ENCODE measurements at places on chromosomes 13 and 19.

DNA sequence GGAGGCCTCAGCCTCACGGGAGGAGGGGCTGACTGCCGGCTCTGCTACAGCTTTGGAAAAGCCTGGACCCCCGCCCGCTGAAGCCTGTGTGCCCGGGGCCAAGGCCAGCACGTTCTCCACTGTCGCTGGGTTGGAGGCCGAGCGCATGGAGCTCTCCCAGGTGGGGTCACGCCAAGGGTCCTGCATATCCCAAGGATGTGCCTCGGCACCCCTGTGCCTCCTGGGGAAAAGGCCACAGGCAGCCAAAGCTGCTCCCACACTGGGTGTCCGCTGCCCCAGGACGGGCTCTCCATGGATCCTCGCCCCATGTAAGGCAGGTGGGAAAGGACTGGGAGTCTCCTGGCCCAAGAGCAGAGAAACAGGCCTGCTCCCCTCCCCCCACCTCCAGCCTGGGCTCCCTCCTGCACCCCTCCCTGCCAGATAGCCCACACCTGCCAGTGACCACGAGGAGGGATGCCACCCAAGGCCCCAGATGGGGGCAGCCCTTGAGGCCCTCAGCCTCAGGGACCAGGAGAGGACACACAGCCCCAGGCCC lies 64.0 kb downstream of the MLLT1 start:
- DNase-seq = no peak

DNA sequence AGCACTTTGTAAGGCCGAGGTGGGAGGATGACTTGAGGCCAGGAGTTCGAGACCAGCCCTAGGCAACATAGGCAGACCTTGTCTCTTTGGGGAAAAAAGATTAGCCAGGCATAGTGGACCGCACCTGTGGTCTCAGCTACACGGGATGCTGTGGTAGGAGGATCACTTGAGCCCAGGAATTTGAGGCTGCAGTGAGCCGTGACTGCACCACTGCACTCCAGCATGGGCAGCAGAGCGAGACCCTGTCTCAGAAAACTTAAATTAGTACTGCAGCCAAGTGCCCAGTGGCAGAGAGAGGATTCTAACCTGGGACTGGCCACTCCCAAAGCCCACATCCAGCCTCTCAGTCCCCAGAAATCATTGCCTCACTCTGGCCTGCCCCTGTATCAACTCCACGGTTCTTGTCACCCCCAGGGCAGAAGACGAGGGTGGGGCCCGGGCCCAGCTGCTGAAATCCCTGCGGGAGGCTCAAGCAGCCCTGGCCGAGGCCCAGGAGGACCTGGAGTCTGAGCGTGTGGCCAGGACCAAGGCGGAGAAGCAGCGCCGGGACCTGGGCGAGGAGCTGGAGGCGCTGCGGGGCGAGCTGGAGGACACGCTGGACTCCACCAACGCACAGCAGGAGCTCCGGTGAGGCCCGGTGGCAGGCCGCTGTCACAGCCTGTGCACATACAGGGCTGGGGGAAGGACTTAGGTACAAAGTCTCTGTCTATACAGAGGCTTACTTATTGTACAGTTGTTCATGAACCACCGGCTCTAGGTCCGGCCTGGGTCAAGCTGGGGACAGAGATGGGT lies 53.4 kb downstream of the KCNC3 start:
- no peak for DNase-seq

DNA sequence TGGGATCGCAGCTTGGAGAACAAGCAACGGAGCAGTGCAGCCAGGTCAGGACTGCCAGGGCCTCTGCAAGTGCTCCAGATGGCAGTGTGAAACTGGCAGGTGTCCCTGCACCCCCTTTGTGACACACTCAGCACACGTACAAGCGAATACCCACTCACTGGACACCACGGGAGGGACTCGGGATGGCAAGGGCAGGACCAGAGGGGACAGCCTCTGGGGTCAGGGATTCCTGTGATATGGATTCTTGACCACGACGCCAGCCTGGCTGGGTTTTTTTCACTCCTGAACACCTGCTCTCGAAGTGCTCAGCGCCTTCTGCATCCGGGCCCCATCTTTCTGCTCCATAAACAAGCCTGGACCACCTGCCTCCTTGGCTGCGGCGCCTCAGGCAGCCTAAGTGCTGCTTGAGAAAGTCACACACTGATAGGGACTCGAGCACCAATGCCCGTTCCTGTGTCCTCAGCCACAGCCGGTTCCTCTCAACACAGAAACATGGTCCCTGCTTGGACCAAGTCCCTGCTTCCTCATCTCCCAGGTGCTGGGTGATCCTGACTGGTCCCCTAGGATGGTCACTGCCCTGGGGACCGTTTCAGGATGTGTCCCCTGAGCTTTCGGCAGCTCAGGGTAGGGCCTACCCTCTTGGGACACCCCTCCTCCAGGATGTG lies 22.0 kb downstream of the ELAVL1 start:
- no peak for DNase-seq

DNA sequence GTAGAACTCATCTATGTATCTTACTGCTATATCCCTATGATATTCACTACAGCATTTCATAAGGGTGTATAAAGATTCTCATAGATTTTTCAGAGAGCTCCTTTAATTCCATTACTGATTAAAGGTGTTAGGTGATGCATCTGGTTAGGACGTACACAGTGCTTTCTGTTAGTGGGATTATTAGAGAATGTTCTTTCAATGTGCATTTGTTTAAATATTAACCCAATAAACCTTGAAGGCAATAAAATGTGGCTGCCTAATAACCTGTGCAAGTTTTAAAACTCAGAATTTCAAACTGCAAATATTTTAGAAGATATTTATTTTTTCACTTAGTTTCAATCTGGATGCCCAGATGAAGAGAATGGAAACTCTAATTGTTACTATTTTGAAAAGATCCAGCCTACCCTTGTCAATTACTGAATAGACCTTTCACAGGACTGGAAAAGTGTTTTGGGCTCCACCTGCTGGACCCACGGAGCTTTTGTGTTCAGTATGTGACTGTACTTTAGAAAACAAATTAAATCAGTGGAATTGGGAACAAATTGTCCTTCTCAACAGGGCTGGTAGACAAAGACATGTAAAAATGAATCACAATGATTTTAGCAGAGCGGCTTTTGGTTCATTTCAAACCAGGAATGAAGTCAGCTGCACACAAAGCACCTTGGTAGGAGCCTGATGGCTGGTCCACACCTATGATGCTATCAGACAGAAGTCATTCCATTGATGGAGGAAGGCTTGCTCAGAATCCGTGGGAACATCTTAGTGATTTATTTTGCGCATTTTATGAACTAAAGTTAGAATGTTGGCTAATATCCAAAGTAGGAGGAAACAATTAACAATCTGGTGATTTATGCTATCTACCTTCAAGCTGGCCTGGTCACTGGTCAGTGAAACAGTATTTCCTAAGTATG lies 89.4 kb upstream of the RAP2A start:
- DNase-seq = peak; percentile 63

DNA sequence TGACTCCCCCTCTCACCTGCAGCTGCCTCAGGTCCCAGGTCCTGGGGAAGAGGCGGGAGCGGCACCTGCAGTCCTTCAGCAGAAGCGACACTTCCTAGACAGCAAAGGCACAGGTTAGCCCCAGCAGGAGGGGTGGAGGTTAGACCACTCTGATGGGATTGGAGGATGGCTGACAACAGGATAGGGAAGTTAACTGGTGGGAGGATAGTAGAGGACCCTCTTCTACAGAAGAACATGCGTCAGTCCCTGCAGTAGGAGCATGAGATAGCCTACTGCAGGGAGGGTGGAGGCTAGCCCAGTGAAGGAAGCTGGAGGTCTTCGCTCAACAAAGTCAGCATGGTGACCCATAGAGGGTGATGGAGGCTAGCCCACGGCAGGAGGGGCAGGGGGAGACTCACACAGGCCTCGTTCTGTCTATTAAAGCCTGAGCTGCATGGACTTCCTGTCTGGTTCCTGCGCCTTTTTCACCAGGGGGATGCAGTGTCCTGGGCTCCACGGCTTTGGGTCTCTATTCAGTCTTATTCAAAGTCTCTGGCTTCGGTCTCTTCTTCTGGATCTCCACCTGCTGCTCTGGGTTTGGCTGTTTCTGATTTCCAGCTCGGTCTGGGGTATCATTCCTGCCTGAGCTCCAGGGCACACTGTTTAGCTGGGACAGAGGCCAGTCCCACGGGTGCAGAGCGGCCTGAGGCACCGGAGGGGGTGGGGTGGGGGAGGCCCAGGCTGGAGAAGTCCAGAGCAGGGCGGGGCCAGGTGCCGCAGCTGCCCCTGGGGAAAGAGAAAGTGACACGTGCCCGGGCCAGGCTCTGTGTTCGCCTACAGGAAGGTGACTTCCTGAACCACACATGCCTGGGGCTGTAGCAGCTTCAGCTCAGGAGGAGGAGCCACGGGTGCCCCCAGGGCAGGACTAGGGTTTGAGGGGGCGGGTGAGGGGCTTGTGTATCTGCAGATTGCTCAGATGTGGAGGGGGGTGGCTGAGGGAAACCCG lies 7.3 kb downstream of the IFNL3 start:
- DNase-seq = no peak

- DNase-seq = no peak
Observed at GRCh38 chr19:7355151-7355820, 6.5 kb downstream of the ARHGEF18 start.

DNA sequence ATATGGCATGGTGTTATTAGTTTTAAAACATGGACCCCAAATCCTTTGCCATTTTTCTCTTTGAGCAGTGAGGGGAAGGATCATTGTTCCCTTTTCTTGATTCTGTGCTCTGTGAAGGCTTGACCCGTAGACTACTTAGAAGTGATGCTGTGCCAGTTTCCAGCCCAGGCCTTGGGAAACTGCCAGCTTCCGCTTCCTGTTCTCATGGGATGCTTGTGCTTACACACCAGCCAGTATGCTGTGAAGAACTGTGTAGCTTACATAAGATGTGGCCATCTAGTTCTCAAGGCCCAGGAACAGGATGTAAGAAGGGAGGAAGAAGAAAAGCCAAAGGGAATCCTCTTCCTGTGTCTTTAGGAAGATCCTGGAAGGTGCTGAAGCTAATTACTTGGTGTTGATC lies 180.9 kb downstream of the PCCA start:
- DNase-seq = no peak

DNA sequence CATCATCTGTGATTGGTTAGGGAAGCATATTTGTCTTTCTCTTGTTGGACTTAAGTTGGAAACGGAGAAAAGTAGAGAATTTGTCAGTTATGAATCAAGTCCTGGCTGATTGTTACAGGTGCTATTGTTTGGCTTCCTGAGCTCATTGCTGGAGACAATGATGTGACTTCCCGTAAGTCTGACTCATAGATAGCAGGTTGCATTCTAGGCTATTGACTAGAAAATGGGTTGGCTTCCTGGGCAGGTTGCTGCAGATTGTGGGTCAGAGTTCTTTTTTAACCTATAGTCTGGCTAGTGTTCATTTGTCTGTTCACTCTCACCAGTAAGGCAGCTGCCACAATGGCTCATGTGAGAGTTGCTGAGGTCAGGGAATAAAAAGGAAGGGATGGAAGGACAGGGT lies 101.5 kb downstream of the CCNA1 start:
- DNase-seq = no peak

GRCh38 chr13:105518086-105518485 lies 1017.4 kb downstream of the EFNB2 start:
- DNase-seq = no peak

DNA sequence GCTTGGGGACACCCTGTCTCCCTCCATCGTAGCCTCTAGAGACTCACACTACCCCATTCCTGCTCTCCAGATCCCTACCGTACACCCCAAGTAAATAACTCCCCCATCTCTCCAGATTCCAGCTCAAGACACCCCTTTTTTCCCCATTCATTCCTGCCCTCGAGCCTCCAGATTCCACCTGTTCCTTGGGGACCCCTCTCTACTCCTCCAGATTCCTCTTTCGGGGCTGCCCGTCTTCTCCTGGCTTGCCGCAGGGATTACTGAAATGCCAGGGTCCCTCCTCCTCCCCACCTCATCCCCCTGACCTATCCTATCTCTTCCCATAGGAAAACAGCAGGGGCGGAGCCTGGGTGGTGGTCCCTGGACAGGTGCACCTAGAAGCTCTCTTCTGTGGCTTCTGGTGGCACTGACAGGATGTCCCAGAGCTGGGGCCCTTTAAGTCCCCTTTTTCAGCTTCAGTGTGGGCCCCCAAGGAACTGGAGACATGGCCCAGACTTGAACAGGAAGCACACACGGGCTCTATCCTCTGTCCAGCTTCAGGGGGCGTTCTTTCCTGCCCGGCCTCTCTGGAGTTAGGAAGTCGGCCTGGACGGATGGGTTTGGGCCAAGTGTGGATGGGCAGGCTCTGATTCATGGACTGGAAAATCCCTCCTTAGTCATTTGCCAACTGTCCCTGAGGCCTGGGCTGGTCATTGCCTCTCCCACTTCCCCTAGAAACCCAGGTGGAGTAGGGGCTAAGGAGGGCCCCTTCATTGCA lies 1.2 kb downstream of the ZSWIM4 start:
- no peak for DNase-seq

DNA sequence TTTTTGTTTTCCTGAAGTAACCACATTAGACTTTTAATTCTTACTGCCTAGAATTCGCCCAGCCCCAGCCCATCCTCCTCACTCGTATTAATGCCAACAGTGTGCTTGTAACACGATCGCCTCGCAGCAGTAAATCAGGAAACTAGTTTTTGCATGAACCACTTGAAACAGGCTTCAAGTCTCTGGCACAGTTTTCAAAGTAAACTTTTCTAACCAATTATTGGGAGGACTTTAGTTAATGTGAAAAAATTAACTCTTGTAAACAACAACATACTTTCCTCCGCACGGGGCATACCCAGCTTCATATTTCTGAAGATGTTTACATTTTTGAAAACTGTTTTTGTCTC lies 39.2 kb downstream of the TNFRSF19 start:
- DNase-seq = no peak

- no peak for DNase-seq
Observed at GRCh38 chr19:38333245-38333644, 2.4 kb upstream of the CATSPERG start.

- DNase-seq = peak; percentile 8
Observed at GRCh38 chr13:102729560-102730270, 34.9 kb upstream of the METTL21C start.

- DNase-seq = no peak
Observed at GRCh38 chr19:58248886-58249285, 20.2 kb downstream of the ZNF544 start.

- no peak for DNase-seq
Observed at GRCh38 chr13:46179491-46179908, 2.5 kb downstream of the LCP1 start.

- no peak for DNase-seq
Observed at GRCh38 chr19:39183104-39183503, 13.7 kb upstream of the NCCRP1 start.

DNA sequence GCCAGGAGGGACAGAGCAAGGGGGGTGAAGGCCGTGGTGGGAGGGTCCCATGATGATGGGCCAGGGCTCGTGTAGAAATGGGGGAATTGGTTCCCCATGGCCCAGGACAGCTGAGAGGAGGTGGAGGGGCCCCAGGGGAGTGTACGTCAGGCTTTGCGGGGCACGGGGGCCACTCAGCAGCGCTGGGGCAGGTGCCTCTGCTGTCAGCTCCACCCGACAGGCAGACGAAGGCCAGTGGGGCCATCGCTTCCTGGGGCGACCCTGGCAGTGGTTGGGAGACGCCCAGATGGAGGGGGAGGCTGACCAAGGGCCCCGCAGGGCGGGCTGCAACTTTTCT lies 1.9 kb upstream of the TEKTIP1 start:
- no peak for DNase-seq
